GM20000 (cell line): ENCODE measurements at places on chromosomes 11 and 22.

- no peak for DNase-seq
Measured at GRCh38 chr22:49565516-49565855, 262.2 kb downstream of the BRD1 start.

DNA sequence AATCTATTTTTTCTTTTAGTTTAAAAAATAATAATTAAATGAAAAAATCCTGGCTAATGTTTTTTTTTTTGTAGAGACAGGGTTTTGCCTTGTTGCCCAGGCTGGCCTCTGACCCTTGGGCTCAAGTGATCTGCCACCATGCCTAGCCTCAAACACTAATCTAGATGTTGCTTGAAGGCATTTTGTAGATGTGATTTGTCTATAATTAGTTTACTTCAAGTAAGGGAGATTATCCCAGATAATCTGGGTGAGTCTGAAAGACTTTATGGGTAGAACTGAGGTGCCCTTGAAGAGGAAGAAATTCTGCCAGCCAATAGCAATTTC, 38.6 kb upstream of the RBFOX2 start:
- no peak for DNase-seq

- no peak for DNase-seq
Measured at GRCh38 chr22:36445158-36445668, 36.2 kb downstream of the TXN2 start.

DNA sequence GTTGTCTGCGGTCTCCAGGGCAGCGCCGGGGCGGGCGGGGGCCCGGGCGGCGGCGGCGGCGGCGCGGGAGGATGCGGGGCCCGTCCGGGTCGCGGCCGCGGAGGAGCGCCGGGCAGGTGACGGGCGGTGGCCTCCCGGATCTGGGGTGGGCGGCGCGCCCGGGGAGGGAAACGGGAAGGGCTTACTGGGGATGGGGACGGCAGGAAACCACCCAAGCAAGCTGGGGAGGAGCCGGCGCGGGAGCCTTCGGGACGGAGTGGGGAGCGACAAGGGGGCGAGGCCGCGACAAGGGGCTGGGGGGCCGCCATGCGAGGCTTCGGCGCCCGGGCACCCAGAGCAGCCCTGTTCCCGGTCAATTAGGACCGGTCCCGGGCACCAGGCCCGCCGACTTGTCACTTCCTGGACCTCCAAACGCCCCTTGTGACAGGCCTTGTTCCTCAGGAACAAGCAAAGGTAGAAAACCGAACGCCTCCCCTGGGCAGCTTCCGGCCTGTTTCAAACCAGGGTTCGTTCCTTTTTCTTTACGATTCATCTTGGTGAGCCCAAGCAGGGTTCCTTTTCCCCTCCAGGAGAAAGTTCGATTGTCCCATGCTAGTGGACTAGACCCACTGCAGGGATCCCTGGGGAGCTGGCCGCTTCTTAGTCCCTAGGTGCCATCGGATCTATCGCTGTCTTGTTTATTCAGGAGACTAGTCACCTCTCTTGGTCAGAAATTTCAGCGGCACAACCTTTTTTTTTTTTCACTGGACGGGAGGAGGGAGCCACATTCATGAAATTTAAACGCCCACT, 492 bp downstream of the JHY start:
- DNase-seq: peak; percentile 51

- no peak for DNase-seq
Measured at GRCh38 chr11:69947059-69947792, 128.0 kb upstream of the FGF3 start.

- no peak for DNase-seq
Measured at GRCh38 chr22:42868751-42869251, 11.7 kb upstream of the ARFGAP3 start.

GRCh38 chr11:35144136-35144741, 5.3 kb downstream of the CD44 start:
- peak; percentile 75 for DNase-seq

DNA sequence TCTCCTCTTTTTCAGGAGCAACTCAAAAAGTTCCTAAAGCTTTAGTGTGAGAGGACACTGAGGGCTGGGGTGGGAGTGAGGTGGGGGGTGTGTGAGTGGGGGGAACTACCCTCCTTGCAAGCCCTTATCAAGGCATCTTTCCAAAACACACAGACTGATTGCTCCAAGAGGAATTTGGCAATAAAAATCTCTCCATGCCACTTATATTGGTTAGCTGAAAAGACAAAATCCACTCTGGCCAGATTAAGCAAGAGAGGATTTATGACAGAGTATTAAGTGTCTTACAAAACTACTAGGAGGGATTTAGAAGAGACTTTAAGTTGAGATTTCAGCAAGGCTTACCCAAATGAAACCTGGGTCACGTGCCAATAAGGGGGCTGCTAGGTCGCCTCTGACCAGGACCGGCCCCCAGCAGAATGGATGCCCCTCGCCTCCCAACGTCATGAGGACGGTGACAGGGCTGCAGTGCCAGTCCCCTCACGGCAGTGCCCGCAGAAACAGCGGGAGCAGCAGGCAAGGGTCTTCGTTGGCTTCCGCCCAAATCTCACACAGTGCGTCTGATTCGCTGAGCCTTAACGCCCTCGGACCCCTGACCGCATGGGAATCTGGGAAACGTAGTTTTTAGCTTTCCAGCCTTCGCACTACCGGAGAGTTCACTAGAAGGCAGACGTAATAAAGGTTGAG, 22.1 kb upstream of the CTR9 start:
- DNase-seq: no peak

DNA sequence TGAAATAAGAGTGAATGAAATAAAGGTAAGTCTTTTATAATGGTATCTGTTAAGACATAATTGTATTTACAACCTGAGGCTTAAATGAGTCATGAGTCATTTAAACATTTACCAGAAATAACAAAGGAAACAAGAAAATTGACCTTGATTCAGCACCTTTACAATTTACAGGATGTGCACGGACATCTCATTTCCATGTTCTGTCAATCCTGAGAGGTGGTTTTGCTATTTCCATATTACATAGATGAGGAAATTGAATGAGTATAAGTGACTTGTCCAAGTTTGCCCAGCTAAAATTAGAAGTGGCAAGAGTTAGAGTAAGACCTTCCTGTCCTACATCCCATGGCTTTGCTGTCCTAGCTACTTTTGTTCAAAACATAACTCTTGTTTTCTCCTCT, 89.1 kb downstream of the TRIM44 start:
- DNase-seq: no peak

- no peak for DNase-seq
Measured at GRCh38 chr11:92053216-92053615, 171.4 kb upstream of the FAT3 start.

DNA sequence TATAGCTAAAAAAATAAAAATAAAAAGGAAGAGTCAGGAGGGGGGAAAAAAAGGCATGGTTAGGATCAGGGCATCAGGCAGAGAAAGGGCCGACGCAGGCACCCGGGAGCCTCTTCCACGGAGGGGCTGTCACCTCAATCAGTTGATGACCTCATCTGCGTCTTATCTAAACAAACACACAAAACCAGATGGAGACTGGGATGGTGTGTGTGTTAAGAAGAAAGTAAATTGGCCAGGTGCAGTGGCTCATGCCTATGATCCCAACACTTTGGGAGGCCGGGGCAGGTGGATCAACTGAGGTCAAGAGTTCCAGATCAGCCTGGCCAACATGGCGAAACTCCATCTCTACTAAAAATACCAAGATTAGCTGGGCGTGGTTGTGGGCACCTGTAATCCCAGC, 63.6 kb downstream of the DHCR7 start:
- DNase-seq: no peak

DNA sequence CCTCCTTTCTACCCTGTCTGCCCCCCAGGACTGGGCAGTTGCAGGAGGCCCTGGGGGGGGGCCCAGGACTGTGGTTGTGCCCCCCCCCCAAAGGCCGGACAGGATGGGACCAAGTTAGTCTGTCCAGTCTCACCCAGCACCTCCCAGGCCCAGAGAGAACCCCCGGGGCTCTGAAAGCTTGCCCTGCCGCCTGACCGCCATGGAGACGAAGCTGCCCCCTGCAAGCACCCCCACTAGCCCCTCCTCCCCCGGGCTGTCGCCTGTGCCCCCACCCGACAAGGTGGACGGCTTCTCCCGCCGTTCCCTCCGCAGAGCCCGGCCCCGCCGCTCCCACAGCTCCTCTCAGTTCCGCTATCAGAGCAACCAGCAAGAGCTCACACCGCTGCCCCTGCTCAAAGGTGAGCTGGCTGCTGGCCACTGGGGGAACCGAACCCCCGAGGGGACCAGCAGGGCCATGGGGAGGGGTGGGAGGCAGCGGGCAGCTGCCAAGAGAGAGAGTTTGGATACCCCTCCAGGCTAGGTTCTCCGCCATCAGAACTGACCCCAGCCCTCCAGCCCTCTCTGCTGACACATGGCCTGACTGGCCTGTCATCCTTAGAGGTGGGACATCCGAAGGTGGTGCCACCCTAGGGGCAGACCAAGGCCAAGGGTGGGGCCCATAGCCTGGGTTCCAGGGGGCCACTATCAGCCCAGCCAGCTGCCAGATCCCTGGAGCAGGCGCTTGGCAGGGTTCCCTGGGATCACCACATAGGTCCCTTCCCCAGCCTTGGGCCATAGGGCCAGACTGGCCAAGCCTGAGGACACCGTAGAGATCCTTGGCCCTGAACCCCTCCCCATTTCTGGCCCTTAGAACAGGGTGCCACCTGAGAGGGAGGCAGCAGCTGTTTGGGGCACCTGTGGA, 1.3 kb downstream of the PPP2R5B start:
- no peak for DNase-seq

DNA sequence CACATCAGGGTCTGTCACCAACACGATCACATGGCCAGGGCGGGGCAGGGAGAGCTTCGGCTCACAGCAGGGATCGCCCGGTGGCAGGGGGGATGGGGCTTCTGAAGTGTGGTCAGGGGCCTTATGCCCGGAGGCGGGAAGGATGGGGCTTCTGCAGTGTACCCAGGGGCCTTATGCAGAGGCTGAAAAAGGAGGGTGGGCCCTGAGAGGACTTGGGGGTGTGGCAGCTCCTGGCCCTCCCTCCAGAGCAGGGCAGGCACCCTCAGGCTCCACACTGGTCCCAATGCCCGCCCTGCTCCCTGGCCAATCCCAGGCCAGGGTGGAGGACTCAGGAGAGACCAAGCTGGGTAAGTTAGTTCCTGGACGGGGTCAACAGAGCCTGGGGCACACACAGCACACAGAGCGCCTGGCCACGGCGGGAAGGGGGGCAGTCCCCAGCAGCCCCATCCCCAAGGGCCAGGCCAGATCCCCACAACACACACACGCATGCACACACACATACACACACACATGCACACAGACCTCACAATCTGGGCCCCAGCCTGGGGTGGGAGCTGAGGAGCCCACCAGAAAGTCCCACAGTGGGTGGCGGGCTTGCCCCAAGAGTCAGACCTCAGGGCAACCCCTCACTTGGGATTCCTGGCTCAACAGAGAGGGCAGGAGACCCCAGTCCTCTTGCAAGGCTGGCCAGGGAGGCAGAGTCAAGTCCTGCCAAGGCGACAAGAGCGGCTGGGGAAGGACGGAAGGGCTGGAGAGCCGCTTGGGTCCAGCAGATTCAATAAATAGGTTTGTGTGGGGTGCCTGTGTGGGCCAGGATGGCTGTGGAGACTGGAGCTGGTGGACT, 1.1 kb upstream of the CEND1 start:
- no peak for DNase-seq

GRCh38 chr22:38417252-38418060, 37.5 kb downstream of the KCNJ4 start:
- no peak for DNase-seq

GRCh38 chr11:1196516-1197391, 26.1 kb upstream of the MUC5B start:
- DNase-seq: peak; percentile 19

DNA sequence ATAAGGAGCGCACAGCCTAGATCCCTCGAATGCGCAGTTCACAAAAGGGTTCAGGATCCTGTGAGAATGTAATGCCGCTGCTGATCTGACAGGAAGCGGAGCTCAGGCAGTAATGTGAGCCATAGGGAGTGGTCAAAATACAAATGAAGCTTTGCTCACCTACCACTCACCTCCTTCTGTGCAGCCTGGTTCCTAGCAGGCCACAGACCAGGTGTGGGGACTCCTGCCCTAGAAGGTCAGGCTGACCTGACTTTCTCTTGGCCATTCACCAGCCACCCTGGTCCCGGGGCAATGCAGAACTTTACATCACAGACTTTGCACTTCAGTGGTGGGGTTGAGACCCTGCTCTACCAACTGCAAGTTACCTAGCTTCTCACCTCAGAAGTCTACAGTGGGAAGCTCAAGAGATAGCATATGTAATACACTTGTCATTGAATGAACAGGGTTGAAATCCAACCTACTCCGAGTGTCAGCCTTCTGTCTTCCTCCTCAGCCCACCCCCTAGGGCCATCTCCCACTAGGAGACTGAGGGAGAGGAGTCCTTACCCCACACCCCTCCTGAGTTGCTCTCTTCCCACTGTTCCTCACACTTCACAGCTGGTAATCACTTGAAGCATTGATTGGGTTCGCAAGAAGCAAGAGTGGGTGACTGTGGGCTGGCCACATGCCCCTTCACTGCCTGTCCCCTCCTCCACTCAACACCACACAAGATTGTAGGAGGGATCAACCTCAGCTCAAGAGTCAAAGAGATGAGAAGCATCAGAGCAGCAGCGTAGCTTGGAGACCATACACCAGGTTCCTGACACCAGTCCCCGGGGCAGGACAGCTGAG, 2.0 kb upstream of the KCNJ1 start:
- DNase-seq: no peak

DNA sequence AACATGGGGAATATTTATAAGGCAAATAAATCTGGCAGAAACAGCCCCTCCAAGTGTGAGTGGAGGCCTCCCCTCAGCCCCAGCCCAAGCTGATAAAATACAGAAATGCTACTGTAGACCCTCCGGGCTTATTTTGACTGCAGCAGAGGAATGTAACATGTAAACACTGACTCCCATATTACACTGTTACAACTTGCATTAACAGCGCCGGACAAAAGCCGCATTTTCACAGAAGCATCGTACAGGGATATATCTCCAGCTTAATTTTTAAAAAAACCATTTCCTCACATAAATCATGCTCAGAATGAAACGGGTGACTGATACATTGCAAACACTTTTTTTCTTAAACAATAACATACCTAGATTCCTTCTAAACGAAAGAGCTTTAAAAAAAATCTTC, 36.6 kb upstream of the COMT start:
- DNase-seq: no peak

DNA sequence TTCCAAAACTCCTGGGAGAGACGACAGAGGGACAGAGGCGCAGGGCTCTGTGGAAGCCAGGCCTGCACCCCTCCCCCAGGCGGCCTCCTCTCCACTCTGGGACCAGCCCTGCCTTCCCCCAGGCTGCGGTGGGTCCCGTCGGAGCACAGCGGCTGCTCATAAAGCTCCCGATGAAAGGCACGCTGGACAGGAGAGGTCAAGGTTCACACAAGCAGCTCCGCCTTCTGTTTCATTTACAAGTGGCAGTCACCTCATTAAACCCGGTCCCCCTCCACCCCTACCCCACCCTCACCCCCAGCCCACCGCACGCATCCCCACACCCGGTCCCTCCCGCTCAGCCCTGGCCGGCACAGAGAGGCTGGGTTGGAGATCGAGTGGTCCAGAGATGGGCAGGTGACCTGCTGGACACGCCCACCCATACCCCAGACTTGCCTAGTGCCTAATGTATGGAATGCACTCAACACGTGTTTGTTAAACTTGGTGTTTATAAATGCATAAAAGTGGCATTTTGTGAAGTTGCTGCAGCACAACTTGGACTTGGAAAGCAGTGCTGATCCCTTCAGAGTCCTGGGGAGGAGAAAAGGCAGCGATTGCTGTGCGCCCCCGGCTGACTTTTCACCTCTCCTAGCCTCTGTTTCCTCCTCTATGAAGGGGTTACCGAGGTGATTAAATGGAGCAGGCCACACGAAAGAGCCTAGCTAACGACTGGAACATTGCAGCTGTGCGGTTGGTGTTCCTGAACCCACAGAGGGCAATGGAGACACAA, 26.0 kb downstream of the RPUSD4 start:
- DNase-seq: no peak

- DNase-seq: no peak
Measured at GRCh38 chr11:86749376-86749775, 51.0 kb upstream of the PRSS23 start.

GRCh38 chr22:36470162-36470993, 11.1 kb downstream of the TXN2 start:
- DNase-seq: peak; percentile 86
